ENCODE measurements at places on chromosomes 3 and 15.

GRCh38 chr3:33910031-33910430, 111.6 kb downstream of the PDCD6IP start:
- DNase-seq: no peak

- no peak for DNase-seq
These were observed 72.7 kb downstream of the IL1RAP start for GRCh38 chr3:190586631-190587011.

GRCh38 chr3:63130625-63131024, 147.5 kb upstream of the SYNPR start:
- DNase-seq: no peak

DNA sequence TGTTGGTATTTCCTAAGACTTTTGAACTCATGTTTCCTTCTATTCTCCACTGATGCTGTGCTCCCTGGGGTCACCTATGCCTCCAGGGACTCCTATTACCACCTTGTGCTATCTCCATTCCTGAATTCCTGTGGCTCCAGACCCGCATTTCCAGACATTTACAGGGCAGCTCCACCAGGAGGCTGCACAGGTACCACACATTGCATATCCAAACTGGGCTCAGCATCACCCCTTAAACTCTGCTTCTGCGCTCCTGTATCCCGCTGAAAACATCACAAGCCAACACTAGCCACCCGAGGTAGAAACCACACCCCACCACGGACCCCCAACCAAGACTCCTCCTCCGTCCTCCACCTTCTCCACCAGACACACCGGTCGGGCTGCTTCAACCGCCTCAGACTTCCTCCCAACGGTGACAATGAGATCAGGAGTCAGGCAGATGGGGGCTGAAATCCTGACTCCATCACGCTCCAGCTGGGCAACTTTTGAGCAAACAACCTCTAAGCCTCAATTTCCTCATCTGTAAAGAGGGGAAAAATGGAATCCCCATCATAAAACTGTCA, 10.4 kb downstream of the TNK2 start:
- no peak for DNase-seq

- peak; percentile 50 for DNase-seq
These were observed 35.2 kb downstream of the BDH1 start for GRCh38 chr3:197520311-197521276.

GRCh38 chr15:49686599-49686998, 65.8 kb downstream of the DTWD1 start:
- no peak for DNase-seq

DNA sequence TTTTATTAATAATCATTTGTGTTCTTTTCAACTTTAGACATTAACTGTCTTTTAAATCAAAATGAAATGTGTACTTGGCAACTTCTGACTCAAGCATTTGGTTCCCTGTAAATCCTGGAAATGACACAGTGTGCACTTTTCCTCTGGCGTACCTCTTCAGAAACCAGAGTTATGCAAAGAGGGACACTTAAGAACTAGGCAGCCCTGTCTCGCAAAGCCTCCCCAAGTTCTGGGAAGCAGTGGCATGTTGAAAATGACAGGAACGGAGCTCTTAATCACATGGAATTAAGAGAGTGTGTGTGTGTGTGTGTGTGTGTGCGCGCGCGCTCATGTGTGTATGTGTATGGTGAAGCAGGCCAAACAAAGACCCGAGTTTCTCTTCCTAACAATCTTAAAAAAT, 707.4 kb downstream of the MECOM start:
- no peak for DNase-seq

- DNase-seq: no peak
These were observed 57.4 kb downstream of the CDAN1 start for GRCh38 chr15:42679285-42680141.

DNA sequence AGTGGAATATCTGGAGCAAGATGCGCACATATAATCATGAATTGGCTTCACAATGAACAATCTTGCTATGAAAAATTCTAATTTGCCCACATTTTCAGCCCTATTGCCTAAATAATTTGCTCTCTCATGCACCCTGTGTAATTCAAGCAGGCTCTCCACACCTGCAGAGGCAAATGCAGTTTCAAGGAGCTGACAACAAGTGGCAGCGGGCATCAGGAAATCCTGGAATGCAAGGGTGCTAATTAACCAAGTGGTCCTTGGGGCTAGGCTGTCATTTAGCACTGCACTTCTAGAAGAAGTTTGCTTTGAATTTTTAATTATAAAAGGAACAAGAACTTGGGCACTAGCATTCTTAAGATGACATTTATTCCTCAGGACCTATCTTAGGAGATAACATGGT, 56.3 kb upstream of the ICE2 start:
- no peak for DNase-seq

DNA sequence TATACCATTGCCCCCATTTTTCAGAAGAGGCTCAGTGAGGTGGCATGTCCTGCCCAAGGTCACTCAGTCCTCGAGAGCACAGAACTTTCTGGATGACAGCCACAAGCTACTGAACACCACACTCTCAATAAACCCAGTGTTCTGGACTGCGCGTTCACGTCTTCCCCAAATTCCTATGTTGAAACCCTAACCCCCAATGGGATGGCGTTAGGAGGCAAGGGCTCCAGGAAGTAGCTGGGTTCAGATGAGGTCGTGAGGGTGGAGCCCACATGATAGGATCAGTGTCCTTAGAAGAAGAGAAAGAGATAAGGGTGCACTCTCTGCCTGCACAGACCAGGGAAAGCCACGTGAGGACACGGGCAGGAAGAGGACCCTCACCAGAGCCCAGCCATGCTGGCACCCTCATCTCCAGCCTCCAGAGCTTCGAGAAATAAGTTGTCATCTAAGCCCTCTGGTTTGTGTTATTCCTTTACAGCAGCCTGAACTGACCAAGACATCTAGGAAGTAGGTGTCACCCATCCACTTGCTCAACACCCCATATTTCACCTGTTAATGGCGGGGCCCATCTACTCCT, 324.0 kb downstream of the UACA start:
- DNase-seq: no peak

DNA sequence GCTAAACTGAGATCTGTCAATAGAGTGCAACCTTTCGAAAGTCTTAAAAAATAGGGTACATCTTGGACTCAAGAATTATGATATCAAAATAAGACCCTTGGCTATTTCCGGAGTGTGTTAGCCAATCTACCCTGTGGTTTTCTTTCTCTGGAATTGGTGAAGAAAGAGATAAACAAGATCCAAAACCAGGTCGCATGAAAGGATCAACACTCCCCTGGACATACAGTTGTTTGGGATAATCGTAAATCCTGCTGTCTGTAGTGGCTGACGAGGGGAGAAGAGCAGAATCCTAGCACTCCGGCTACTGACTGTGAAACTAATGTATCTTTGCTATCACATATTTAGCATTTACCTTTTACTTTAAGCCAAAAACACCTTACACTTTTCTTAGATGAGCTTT, 30.9 kb downstream of the FNDC3B start:
- no peak for DNase-seq

- peak; percentile 74 for DNase-seq
These were observed 9.4 kb upstream of the RPL24 start for GRCh38 chr3:101695779-101696372.

DNA sequence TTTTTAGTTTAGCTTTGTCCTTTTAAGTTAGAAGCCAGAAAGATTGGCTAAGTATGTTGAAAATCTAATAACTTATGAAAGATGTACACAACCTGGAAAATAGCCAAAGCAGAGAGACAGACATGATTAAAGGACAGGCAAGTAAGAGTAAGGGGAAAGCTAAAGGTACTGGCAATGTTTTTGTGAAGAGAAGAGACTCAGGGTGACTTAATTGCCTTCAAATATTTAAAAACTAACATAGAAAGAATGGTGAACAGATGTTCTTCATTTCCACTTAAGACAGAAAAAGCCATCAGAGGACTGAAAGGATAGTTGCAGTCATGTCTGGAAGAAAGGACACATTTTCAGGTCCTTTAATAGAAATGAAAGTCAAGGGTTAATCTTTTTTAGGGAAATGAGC, 68.8 kb downstream of the ZNF385D start:
- DNase-seq: no peak

- DNase-seq: no peak
These were observed 105.5 kb upstream of the TRIM42 start for GRCh38 chr3:140572334-140572733.

DNA sequence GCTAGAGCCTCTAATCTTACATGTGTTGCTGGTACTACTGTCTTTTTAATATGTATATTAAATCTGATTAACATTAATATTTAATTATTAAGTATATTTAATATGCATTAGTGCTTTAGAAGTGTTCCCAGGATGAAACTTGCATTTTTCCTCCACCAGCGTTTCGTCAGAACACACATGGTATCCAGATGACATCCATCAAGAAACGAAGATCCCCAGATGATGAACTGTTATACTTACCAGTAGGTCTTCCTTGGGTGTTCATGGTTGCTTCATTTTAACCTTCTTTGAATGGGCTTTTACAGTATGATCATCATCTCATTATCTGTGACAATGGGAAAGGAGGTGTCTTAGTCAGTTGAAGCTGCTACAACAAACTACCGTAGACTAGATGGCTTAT, 238.0 kb downstream of the TP63 start:
- no peak for DNase-seq

DNA sequence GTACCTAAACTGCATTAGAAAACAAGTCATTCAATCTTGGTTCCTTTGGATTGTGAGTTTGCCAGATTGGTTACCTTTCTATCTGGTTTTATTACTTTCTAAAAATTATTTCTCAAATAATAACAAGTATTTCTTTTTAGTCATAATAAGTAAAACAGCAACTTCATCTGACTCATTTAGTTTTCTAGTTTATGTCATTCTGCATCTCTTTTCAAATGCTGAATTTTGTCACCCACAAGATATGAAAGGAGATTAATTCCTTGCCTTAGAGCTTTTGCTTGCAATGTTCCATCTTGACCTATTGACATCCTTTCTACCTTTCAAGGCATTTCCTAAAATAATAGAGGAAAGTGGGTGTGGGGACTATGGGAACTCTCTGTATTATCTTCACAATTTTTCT, 253.6 kb upstream of the PEX5L start:
- no peak for DNase-seq

- no peak for DNase-seq
These were observed 134.7 kb downstream of the THSD4 start for GRCh38 chr15:71249986-71250385.

GRCh38 chr3:123349566-123350435, 99.1 kb downstream of the ADCY5 start:
- no peak for DNase-seq

DNA sequence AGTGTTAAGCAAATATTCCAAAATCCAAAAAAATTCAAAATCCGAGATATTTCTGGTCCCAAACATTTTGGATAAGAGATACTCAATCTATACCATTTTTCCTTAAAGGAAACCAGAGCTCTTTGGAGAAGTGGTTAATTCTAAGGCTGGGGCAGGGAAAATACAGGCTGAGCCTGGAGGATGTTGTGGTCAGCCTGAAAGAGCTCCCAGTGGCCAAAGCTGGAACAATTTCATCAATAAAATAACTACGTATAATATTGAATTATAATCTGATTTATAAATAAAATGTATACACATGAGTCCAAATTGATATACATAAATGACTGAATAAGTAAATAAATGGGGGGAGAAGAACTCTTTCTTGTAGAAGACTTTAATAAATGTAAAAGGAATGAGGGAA, 24.6 kb downstream of the PPARG start:
- DNase-seq: no peak

DNA sequence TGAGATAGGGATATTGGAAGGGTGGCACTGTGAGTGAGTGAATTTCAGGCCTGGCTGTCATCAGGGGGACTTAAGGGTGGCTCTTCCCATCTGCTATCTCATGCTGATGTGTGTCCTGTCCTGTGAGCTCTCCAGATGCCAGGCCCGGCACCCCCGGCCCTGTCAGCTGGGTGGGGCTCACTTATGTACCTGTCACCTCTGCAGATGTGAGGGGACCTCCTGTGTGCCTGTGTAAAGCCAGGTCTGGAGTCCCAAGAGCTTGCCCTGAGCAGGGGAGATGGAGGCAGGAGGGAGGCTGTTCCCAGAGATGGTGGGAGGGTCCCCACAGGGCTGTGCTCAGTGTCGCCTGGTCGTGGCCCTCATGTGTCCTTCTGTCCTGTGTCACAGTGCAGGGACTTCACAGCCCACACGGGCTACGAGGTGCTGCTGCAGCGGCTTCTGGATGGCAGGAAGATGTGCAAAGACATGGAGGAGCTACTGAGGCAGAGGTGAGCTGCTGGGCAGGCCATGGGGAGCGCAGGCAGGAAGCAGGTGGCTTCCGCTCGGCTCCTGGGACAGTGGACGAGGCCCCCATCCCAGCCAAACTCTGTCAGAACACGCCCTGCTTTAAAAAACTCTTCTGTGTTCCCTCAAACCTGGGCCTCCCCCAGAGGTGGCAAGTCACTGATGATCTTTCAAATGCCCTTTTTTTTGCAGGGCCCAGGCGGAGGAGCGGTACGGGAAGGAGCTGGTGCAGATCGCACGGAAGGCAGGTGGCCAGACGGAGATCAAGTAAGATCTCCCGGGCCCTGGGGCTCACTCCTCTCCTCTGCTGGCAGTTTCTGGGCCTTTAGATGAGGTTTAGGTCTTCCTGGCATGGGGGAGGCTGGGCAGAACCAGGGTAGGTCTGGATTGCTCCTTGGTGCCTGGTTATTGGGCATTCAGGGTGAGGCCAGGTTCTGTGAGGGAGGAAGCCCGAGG, 23.1 kb downstream of the PSTPIP1 start:
- DNase-seq: no peak

- no peak for DNase-seq
These were observed 52.8 kb downstream of the TMEM212 start for GRCh38 chr3:171895900-171896299.

DNA sequence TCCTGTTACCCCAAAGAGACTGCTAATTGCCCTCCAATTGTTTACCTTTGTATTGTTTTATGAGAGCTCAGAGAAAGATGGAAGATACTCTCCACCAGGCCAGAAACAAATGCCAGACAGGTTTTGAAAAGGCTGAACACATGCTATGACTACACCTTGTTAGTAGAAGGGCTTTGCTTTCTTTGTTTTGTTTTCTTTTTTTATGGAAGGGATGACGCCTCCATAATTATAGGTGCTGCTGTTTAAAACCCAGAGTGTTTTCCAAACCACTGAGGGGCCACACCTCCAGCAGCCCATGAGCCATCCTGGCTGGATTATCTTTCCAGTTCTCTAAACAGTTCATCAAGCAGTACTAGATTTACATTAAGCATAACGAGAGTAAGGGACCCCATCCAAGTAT, 5.6 kb upstream of the FOXP1 start:
- DNase-seq: no peak

DNA sequence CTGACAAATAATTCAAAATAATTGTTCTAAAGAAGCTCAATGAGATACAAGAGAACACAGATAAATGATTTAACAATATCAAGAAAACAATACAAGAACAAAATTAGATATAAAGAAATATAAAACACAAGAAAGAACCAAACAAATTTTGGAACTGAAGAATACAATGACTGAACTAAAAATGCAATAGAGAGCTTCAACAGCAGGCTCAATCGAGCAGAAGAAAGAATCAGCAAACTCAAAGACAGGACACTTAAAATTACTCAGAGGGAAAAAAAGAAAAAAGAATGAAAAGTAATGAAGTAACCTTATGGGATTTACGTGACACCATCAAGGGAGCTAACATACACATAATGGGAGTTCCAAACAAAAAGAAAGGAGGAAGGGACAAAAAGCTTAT, 32.1 kb downstream of the CCDC54 start:
- DNase-seq: no peak

- DNase-seq: no peak
These were observed 22.1 kb downstream of the PPCDC start for GRCh38 chr15:75045332-75046015.

- no peak for DNase-seq
These were observed 6.9 kb upstream of the CLPX start for GRCh38 chr15:65192016-65192415.

Measured in globus pallidus (tissue), 1 donor.